Lung (tissue), 17 donors: ENCODE measurements at places on chromosomes 13 and 19. TPM values are rescaled to one million over a fixed set of nuclear protein-coding genes. Genes with fewer than 3 reads are reported as not detected.

GRCh38 chr19:38135150-38135998, 88.6 kb downstream of the DPF1 start:
- no peaks in the 10 kb centered on the region for H3K4me1 ChIP-seq
- DNase-seq = no peak
- H3K4me3 ChIP-seq = no peak overlapping the region
- no peak overlapping the region for H3K27ac ChIP-seq
- no peaks in the 10 kb centered on the region for H3K27me3 ChIP-seq

DNA sequence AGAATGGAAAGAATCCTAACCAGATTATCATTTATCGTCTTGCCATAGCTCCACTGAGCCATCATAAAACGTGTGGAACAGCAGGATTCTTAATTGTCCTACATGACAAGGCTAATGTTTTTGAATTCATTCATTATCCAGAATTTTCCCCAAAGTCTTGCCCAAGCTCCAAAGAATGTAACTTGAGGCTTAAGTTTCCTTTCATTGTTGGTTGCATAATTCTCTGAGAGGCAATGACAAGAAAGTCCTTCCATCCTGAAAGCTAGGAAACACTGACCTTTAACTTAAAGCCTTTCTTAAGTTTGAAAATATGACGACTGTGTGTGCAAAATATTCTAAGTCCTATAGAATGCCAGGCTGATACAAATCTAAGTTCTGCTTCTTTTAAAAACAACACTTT, 546.1 kb downstream of the SUCLA2 start:
- no peaks in the 10 kb centered on the region for H3K27me3 ChIP-seq
- H3K36me3 ChIP-seq = no peaks in the 10 kb centered on the region
- H3K4me1 ChIP-seq = no peaks in the 10 kb centered on the region
- no peak overlapping the region for H3K4me3 ChIP-seq
- DNase-seq = no peak
- no peak overlapping the region for H3K27ac ChIP-seq

DNA sequence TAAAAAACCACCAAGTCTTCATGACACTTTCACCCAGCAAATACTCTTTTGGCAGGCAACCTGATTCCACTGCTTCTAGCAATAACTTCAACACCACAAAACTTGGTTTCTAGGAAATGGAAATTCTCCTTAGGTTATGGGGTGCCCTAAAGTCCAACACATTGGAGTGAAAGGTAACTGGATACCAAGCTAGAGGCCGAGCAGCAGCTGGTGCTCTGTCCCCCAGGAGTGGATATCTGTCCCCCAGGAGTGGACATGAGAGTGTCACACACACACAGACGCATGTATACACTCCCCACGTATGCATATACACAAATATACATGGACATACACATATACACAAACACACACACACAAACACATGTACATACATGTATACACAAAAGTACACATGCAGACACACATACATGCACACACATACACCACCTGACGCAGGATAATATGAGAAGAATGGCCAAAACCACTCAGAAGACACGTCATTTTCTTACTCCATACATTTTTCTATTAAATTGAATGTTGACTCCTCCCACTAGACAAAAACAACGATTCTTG, 50.8 kb downstream of the RFX2 start:
- no peak overlapping the region for H3K4me3 ChIP-seq
- no peaks in the 10 kb centered on the region for H3K27me3 ChIP-seq
- no peak for DNase-seq
- H3K4me1 ChIP-seq = peaks cover 9% of the 10 kb centered on the region
- no peak overlapping the region for H3K27ac ChIP-seq

The ZNF541 gene
- not detected for total RNA-seq

DNA sequence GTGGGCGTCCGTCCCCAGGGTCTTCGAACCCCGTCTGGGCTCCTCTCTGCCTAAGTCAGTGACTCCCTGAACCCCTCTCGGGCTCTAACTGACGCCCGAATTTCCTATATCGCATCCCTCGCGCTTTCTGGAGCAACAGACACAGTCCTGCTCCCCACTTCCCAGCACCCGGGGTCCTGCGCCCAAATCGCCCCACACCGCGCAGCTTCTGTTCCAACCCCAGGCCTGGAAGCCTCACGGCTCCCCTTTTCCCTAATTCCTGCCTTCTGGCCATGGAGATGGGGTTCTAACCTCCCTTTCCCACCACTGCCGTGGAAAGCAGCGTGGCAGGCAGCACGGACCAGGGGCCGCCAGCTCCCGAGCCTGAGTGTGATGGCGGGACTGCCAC, 1.6 kb upstream of the GRTP1 start:
- H3K4me3 ChIP-seq = no peak overlapping the region
- H3K4me1 ChIP-seq = no peaks in the 10 kb centered on the region
- H3K27ac ChIP-seq = no peak overlapping the region
- DNase-seq = no peak
- H3K27me3 ChIP-seq = no peaks in the 10 kb centered on the region
- H3K36me3 ChIP-seq = no peaks in the 10 kb centered on the region

- H3K4me1 ChIP-seq = no peaks in the 10 kb centered on the region
- no peak for DNase-seq
- H3K27me3 ChIP-seq = no peaks in the 10 kb centered on the region
- H3K4me3 ChIP-seq = no peak overlapping the region
- H3K36me3 ChIP-seq = no peaks in the 10 kb centered on the region
- H3K27ac ChIP-seq = peak overlapping the region; percentile 18
These were observed 11.9 kb downstream of the PLEKHF1 start for GRCh38 chr19:29677001-29677817.

The KIR2DL3 gene
- total RNA-seq = 0.15 TPM

GRCh38 chr19:15425321-15425950, 6.6 kb upstream of the AKAP8L start:
- DNase-seq = no peak
- no peak overlapping the region for H3K4me3 ChIP-seq
- H3K4me1 ChIP-seq = peaks cover 15% of the 10 kb centered on the region
- no peak overlapping the region for H3K27ac ChIP-seq
- H3K27me3 ChIP-seq = no peaks in the 10 kb centered on the region

The TMEM145 gene
- total RNA-seq = 0.95 TPM

GRCh38 chr13:41178040-41178439, 16.3 kb downstream of the KBTBD7 start:
- no peaks in the 10 kb centered on the region for H3K4me1 ChIP-seq
- DNase-seq = no peak
- no peaks in the 10 kb centered on the region for H3K36me3 ChIP-seq
- no peaks in the 10 kb centered on the region for H3K27me3 ChIP-seq
- no peak overlapping the region for H3K4me3 ChIP-seq

DNA sequence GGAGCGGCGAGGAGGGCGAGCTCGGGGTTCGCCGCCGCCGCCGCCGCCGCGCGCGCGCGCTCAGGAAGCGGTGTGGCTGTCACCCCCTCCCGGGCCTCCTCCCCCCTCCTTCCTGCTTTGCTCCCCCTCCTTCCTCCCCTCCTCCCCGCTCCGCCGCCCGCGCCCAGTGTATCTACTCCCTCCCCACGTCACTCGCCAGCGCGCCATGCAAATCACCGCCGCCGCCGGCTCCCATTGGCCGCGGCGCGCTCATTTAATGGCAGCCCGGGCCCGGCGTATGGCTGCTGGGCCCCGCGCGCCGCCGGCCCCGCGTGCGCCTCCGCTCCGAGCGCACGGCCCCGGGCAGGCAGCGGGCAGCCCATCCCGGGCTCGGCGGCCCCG, 335 bp upstream of the SOX1 start:
- no peak overlapping the region for H3K27ac ChIP-seq
- H3K4me3 ChIP-seq = no peak overlapping the region
- peaks cover 5% of the 10 kb centered on the region for H3K4me1 ChIP-seq
- peaks cover 70% of the 10 kb centered on the region for H3K27me3 ChIP-seq
- DNase-seq = peak; percentile 68

The SERPINE3 gene
- not detected for total RNA-seq

GRCh38 chr19:47609906-47610894, 1.3 kb downstream of the BICRA start:
- no peaks in the 10 kb centered on the region for H3K27me3 ChIP-seq
- peak; percentile 38 for DNase-seq
- peaks cover 14% of the 10 kb centered on the region for H3K4me1 ChIP-seq
- peak overlapping the region; percentile 84 for H3K4me3 ChIP-seq

DNA sequence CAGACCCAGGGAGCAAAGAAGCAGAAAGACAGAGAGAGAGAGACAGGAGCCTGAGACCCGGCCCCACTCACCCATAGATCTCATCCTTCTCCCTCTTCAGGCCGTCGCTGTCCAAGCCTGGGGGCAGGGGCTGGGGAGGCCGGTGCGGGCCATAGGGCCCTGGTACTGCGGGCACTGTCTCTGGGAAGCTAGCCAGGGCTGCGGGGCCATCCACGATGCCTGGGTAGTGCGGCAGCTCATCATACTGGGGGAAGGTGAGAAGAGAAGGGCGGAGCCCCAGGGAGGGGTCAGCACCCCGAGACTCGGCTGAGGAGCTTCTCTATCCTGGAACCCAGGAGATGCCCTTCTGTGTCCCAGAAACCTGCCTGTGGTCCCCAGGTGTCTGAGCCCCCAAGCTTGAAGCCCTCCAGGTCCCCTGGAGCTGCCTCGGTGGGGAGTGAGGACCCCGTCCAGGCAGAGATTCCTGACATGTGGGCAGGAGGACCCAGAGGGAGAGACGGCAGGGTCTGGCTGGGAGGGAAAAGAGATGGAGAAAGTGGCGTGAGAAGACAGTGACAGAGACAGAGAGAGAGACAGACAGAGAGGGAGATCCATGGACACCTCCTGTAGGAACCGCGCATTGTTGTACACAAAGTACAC, 2.1 kb downstream of the MEIS3 start:
- H3K27ac ChIP-seq = no peak overlapping the region
- H3K4me3 ChIP-seq = no peak overlapping the region
- H3K36me3 ChIP-seq = peaks cover 4% of the 10 kb centered on the region
- H3K4me1 ChIP-seq = peaks cover 11% of the 10 kb centered on the region

- DNase-seq = no peak
- H3K4me1 ChIP-seq = no peaks in the 10 kb centered on the region
- no peaks in the 10 kb centered on the region for H3K27me3 ChIP-seq
- no peak overlapping the region for H3K27ac ChIP-seq
- no peaks in the 10 kb centered on the region for H3K36me3 ChIP-seq
- H3K4me3 ChIP-seq = no peak overlapping the region
These were observed 10.4 kb upstream of the KLK15 start for GRCh38 chr19:50843701-50844221.

The ZNF433 gene
- 26.5 TPM for total RNA-seq

The CGB8 gene
- not detected for total RNA-seq

The NTF4 gene
- total RNA-seq = 2.1 TPM

- H3K36me3 ChIP-seq = peaks cover 7% of the 10 kb centered on the region
- no peak overlapping the region for H3K4me3 ChIP-seq
- H3K4me1 ChIP-seq = no peaks in the 10 kb centered on the region
- no peak overlapping the region for H3K27ac ChIP-seq
- no peaks in the 10 kb centered on the region for H3K27me3 ChIP-seq
These were observed 14.6 kb upstream of the DNMT1 start for GRCh38 chr19:10209315-10209714.

GRCh38 chr13:70579941-70580340, 471.7 kb upstream of the KLHL1 start:
- H3K36me3 ChIP-seq = no peaks in the 10 kb centered on the region
- no peaks in the 10 kb centered on the region for H3K27me3 ChIP-seq
- H3K4me1 ChIP-seq = no peaks in the 10 kb centered on the region
- no peak overlapping the region for H3K4me3 ChIP-seq
- H3K27ac ChIP-seq = no peak overlapping the region

The ERICH6B gene
- not detected for total RNA-seq

- H3K36me3 ChIP-seq = no peaks in the 10 kb centered on the region
- no peak overlapping the region for H3K4me3 ChIP-seq
- no peak overlapping the region for H3K27ac ChIP-seq
- H3K27me3 ChIP-seq = no peaks in the 10 kb centered on the region
These were observed 123.6 kb downstream of the UQCRFS1 start for GRCh38 chr19:29089315-29089870.

GRCh38 chr13:100789481-100789880, 114.9 kb upstream of the TMTC4 start:
- H3K27ac ChIP-seq = no peak overlapping the region
- no peaks in the 10 kb centered on the region for H3K4me1 ChIP-seq
- peak; percentile 77 for DNase-seq
- H3K27me3 ChIP-seq = no peaks in the 10 kb centered on the region

The NLRP7 gene
- not detected for total RNA-seq
